ENCODE measurements at places on chromosomes 11 and 22. TPM values are rescaled to one million over a fixed set of nuclear protein-coding genes. Genes with fewer than 3 reads are reported as not detected.

Gene USP28
- 89.1 TPM for total RNA-seq

Gene APOL6
- 5.5 TPM for total RNA-seq

Gene AIFM3
- total RNA-seq = 0.25 TPM

Gene OR2AG2
- not detected for total RNA-seq

Gene CAPN5
- 1.3 TPM for total RNA-seq

Gene EXPH5
- total RNA-seq = 0.58 TPM

Gene RNF121
- total RNA-seq = 27.5 TPM

Measured in psoas muscle (tissue), 8 donors.